ENCODE measurements at places on chromosomes 6 and 20.

DNA sequence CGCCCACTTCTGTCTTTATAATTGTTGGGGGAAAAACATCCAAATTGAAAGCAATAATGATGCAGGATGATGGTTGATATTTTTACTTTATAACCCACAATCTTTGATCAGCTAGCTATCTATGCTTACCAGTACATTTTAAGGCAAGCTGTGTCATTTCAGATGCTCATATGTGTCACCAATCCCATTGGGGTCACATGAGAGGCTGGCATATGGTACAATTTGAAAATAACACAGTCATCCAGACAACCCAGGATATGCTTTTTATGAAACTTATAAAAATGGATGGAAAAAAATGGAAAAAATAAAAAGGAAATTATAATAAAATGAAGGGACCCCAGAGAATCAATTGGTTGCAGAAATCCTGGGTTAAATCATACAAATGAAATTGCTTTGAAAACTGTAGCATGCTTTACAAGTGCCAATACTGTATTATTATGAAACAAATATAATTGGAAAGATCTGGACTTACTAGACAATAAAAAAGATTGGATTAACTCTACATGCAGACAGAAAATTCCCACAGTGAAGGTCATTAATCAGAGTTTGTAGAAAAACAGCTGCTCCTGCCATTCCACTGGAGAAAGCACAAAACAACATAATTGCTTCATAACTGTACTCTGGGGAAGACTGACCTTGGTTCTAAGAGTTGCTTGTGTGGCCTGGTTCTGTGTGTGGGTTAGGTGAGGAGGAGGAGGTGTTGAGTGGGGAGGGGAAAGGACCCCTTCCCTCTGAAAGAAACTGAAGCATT, 13.3 kb upstream of the PRIM2 start:
- DNase-seq, result no peak

DNA sequence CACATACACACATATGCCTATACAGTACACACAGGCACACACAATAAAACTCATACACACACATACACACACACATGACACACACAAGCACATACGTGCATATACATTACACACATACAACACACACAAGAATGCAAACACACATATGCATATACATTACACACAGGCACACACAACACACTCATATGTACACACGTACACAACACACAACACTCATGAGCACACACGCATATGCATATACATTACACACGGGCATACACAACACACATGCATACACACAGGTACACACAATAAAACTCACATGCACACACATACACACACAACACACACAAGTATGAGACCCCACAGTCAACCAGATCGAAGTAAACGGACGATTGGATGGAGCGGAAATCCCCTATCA, 238.2 kb downstream of the ERMARD start:
- DNase-seq, result no peak

DNA sequence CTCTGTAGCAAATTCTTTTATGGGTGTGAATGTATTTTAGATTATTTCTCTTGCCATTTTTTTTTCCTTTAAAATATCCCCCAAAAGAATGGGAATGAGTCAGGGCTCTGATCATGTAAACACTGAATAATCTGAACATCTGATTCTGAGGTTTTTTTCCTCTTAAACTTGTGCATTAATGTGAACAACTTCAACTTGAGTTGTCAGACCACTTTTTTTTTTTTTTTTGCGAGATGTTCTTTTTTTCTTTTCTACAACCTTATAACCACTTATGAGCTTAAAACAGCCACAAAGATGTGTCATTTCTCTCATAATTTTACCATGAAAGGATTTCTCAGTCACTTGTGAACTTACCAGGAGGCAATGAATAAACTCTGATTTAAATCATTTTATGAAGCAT, 85.3 kb downstream of the TBC1D7 start:
- no peak for DNase-seq

DNA sequence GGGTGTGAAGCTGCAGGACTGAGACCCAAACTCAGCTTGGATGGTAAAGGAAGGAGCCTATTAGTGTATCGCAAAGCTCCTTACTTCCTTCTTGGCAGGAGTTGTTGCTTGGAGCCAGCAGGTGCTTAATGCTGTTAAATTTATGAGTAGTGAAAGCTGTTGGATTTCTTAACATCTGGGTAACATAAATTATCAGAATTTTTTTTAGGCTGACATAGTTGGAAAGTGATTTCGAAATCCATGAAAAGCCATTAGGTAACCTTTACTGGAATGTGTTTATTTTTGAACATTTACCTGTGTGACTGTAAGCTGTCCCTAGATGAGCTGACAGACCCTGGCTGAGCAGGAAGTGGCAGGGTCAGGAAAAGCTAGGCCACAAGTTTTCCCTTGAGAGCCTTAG, 470.4 kb upstream of the SLC35B3 start:
- DNase-seq, result no peak

DNA sequence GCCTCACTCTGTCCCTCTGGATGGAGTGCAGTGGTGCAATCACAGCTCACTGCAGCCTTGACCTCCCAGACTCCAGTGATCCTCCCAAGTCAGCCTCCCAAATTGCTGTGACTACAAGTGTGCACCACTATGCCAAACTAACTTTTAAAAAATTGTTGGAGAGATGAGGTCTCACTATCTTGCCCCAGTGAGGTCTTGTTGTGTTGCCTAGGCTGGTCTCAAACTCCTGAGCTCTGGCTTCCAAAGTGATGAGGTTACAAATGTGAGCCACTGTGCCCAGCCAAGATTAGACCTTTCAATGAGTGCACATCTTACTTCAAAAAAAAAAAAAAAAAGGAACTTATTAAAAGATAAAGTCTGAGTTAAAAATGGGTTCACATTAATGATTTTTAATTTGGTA, 1838.1 kb upstream of the DEFB115 start:
- DNase-seq, result no peak

- no peak for DNase-seq
These were observed 4.6 kb upstream of the NSFL1C start for GRCh38 chr20:1471242-1471641.

DNA sequence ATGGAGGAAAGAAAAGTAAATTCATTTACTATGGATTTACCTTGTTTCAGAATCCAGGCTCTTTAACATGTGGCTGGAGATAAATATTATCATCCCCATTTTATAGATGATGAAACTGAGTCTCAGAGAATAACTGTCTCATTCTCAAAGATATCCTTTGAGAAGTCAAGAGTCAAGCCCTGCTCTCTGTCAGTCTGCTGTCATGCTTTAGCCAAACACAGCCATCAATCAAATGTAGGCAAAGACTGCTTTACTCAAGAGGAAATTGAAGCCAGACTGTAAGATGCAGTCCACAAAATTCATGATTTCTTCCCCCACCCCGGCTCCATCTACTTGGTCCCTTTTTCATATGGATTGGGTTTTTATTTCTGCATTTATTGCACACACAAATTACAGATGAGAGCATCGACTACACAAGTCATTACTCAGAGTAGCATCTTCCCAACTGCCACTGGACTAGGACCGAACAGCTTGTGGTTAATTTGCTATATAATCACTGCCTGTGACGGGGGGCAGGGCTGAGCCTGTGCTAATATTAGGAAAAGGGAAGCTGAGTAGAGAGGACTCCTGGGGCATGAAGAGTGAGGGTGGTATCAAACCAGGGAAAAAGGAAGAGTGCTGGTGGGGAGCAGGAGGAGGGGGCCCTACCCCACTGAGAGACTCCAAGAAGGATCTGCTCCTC, 102.7 kb upstream of the TOP1 start:
- no peak for DNase-seq

GRCh38 chr6:14444295-14444972, 326.9 kb downstream of the CD83 start:
- DNase-seq, result no peak

DNA sequence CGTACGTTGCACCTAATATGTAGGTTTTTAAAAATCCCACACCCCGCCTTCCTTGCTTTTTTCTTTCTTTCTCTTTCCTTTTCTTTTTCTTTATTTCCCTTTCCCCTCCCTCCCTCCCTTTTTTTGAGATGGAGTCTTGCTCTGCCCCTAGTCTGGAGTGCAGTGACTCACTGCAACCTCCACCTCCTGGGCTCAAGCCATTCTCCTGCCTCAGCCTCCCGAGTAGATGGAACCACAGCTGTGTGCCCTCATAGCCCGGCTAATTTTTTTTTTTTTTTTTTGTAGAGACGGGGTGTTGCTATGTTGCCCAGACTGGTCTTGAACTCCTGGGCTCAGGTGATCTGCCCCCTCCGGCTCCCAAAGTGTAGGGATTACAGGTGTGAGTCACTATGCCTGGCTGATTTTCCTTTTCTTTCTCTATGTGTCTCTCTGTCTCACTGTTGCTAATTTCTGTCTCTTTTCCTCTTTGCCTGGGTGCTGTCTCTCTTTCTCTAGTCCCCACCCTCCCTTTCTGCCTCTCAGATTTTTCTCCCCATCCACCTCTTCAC, 61.2 kb downstream of the SRC start:
- DNase-seq, result no peak

DNA sequence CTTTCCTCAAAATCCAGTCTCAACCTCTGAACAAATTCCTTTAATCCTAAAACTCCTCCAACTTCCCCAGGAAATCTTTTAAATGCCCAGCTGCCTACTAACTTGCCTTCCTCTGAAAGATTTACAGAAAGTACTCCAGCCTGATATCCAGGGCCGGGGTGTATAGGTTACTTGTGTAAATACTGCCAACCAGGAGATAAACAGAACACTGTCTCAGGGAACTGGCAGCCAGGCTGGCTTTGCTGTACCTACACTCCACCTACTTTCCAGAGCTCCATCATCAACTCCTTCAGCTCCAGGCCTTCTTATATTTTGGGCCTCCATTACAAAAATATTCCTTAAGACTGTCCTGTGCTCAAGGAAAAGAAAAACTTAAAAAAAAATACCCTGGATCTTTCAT, 85.9 kb downstream of the CEP162 start:
- no peak for DNase-seq

- DNase-seq, result no peak
These were observed 9.7 kb downstream of the SCAF8 start for GRCh38 chr6:154742891-154743290.

DNA sequence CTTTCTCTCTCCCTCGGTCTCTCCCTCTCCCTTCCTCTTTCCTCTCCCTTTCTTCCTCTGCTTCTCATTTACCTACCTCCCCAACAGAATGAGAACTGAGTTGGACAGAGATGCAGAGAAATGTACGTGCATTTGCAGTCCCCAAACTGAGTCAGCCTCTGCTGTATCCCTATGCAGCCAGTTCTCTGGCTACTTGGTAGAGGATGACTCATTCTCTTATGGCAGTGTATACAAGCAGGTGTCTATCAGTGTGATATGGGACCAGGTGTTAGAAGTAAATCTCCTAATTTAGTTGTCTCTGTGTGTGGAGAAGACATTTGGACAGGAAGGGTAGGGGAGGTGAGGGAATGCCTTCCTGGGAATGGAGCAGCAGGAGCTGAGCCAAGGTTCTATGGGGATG, 470.8 kb downstream of the CD109 start:
- DNase-seq, result no peak

DNA sequence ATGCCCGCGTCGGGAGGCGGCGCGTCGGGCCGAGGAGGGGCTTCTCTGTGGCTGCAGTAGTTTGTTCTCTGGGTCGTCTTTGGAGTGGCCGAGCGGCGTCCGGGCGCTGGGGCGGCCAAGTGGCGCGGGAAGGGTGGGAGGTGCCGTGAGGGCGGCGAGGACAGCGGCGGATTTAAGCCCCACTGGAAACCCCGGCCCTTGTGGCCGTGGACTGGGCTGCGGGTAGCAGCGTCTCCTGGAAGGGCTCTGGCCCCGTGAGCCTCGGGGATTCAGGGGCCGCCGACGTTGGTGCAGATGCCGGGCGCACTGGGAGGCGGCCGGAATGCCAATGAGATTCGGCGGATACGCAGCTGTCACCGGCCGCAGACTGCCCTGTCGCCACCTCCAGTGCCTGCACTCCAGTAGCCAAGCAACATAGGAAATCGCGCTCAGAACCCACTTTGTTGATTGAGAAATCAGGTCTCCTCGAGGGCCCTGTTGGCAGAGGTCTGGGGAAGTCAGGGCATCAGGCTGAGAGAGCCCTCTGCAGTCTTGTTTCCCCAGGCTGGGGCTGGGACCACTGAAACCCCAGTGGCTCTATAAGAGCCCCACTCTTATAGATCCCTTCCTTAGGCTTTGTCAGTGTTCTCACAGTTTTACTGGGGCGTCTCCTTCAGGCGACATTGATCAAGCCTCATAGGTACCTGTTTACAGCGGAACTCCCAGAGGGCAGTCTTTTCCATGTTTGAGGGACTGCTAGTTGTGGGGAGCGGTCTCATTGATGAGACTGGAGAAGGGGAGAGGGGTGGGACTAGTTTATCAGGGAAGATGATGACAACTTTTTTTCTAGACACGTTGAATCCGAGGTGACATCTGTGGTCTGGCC, 642 bp downstream of the GZF1 start:
- peak; percentile 49 for DNase-seq

DNA sequence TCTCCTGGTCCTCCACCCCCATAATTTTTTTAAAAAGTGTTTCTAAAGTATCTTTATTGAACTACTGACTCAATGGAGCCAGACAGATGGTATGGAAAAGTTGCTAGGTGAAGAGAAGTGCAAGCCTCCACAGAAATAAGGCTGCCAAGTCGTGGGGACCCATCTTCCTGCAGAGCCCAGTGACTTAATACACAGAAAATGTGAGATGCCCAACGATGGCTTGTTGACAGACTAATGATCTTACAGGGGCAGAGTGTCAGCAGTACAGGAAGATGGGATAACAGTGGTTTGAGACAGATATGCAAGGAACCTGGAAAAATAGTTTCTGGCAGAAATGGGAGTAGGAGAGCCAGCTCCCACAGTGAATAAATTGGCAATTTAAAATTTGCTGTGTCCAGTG, 43.3 kb downstream of the FYN start:
- DNase-seq, result no peak

DNA sequence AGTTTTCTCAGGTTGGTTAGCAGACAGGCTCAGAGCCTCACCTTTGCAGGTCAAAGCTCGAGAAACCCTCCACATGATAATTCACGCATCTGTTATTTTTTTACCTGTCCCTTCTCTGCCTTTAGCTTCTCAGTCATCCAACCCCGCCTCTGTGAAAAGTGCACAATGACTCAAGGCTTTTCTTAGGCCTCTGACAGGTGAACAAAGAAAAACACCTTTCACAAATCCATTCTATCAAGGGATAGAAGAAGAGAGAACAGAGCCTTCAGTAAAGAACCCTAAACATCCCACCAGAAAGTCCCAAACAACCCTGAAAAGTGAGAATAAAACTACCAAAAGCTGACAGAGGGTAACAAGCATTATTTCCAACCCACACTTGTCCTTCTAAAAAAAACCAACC, 178.2 kb downstream of the GJA10 start:
- DNase-seq, result no peak

GRCh38 chr6:32565511-32565910, 24.1 kb downstream of the HLA-DRB1 start:
- DNase-seq, result no peak

DNA sequence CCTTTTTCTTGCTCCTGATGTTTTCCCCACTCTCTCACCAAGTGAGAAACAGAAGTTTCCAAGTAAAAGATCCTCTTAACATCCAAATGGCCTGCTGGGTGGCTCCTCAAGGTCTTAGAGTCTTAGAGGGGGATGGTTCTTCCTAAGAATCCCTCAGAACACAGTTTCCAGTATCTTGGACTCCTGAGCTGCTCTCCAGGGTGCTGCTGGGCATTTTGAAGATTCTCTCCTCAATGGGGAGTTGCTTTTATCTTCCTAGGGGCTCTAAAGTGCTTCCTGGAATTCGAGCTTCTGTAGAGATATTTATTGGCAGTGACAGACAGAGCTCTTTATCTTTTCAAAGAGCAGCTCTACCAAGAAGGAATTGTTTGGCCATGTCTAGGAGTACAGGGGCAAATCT, 70.8 kb upstream of the SLC35B3 start:
- no peak for DNase-seq

GRCh38 chr6:88867841-88868731, 95.3 kb downstream of the RNGTT start:
- DNase-seq, result no peak
